ENCODE measurements at places on chromosomes 13 and 19.

GRCh38 chr19:53824134-53824611 lies at the start of gene NLRP12:
Gene NLRP12, minus strand, starts transcription at chr19:53824314. Its CDS starts 140 bp downstream, at chr19:53824174.
- no peak for DNase-seq

GRCh38 chr13:84605927-84606326 lies 723.7 kb upstream of the SLITRK1 start:
- no peak for DNase-seq

DNA sequence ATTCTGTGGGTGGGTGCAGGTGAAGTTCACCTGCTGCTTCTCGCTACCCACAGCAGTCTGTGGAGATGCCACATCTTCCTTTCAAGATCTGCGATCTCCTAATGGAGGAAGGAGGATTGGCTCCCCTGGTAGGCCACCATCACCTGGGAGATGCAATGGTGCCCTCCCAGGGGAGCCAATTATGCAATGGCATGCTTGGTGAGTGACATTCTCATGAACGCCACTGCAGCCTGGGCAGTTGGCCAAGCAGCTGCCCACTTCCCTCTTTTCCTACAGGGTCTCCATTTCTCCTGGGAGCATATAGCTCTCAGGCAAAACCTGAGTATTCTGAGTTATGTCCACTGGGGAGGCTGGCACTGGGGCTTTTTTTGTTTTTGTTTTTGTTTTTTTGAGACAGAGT lies 83.5 kb upstream of the KCTD15 start:
- DNase-seq: no peak

- no peak for DNase-seq
Measured at GRCh38 chr13:113656003-113656588, 1.9 kb downstream of the ATP4B start.

- no peak for DNase-seq
Measured at GRCh38 chr13:20105161-20105689, 55.6 kb downstream of the GJA3 start.

GRCh38 chr19:41691268-41691970 lies 3.3 kb upstream of the CEACAM7 start:
- DNase-seq: no peak

- peak; percentile 13 for DNase-seq
Measured at GRCh38 chr19:32416749-32417456, 11.3 kb downstream of the DPY19L3 start.

DNA sequence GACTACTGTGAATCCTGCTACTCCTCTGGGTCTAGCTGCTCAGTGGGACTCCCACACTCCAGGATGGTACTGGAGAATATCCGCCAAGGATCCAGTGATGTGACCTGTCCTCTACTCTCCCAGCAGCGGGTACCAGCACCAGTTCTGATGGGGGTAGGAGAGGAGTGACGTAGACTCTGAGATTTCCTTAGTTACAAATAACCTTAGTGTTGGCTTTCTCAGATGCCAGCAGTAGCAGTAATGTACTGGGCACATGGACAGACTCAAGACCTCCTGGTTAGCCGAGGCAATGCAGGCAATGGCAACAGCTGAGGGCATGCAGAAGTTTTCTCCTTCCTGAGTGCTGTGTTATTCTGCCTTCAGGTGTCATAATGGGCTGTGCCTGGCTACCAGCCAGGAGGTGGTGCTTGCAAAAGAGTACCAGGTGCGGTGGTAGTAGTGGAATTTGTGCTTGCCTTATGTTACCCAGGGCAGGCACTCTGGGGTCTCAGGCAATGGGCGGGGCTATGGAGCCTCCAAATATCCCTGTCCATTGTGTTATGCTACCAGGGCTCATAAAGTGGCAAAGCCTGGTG lies 105.3 kb upstream of the KLF5 start:
- DNase-seq: no peak

GRCh38 chr13:111937777-111938311 lies 129.1 kb upstream of the SOX1 start:
- DNase-seq: no peak

DNA sequence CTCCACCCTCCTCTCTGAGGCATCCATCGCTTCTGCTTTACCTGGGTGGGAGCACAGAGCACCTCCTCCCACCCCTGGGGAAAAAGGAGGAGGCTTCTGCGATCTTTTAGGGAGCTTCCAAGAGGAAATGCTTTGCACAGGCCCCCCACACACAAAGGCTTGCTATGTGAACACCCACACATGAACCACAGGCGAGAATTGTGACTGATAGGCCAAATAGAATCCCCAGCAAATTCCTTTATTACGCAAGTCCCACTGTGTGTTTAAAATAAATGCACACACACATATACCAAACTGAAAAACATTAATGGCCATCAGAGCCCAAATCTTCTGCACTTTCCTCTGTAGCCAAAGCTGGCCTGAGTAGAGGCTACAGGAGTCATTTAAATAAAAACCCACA lies 50.6 kb downstream of the HSPH1 start:
- no peak for DNase-seq

DNA sequence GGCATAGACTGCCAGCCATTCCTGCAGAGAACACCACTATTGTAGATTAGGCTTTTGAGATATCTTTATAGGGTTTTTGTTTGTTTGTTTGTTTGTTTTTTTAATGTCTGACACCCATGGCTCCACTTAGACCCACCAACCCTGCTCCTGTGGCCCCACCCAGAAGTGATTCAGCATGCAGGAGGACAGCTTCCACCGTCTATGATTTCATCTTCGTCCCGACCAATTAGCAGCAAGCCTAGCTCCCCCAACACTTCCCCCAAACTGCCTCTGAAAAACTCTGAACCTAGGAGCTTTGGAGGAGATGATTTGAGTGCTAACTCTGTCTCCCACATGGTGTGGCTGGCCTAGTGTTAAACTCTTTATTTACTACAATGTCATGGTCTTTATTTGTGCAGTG lies 108.3 kb upstream of the RXFP2 start:
- no peak for DNase-seq

DNA sequence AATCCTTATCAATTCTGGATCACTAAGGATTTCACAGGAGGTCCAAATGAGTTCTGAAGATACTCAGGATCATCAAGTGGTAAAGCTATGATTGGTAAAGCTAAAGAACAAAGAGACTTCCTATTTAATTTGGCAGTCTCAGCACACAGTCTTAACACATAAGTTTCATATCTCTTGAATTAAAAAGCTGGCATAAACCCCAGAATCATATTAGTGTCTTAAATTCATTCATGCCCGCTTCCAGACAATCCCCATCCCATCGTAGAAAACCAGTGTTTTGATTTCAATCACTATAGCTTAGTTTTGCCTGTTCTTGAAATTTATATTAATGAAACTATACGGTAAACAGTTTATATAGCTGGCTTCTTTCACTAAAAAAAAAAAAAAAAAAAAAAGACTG lies 278.7 kb downstream of the DIAPH3 start:
- DNase-seq: no peak

DNA sequence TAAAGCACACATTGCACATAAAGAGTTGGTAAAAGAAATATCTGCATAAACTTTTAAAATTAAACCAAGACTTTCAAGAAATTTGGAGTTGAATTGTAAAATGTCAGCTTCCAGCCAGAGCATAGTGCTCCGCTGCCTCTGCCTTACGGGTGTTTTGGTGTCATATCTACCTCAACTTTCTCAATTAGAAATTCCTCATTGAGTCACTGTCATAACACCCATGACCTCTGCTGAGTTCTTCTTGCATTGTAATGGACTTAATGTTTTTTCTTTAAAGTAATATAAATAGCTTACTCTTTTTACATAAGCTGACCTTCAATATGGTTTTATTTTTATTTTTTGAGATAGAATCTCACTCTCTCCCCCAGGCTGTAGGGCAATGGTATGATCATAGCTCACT lies 551.0 kb upstream of the NBEA start:
- no peak for DNase-seq

DNA sequence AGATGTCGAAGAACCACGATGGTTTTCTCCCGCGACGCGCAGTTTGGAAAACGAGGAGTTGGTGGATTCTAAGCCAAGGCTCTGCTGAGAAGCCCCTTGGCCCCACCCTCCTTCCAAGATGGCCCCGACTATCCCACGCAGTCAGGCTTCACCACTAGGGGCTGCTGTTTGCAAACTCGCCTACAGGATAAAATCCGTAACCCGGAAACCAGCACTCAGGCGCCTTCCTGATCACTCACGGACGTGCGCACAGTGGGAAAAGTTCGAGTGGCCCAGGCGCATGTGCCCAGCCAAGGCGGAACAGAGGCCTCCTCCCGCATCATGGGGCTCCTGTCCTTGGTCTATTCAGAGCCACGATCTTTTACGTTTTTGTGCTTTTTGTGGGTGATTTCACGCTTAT lies 19.2 kb upstream of the UQCR11 start:
- peak; percentile 13 for DNase-seq

GRCh38 chr13:24012648-24013047 lies 115.3 kb upstream of the C1QTNF9B start:
- no peak for DNase-seq

- no peak for DNase-seq
Measured at GRCh38 chr13:103759361-103759760, 693.1 kb upstream of the SLC10A2 start.

DNA sequence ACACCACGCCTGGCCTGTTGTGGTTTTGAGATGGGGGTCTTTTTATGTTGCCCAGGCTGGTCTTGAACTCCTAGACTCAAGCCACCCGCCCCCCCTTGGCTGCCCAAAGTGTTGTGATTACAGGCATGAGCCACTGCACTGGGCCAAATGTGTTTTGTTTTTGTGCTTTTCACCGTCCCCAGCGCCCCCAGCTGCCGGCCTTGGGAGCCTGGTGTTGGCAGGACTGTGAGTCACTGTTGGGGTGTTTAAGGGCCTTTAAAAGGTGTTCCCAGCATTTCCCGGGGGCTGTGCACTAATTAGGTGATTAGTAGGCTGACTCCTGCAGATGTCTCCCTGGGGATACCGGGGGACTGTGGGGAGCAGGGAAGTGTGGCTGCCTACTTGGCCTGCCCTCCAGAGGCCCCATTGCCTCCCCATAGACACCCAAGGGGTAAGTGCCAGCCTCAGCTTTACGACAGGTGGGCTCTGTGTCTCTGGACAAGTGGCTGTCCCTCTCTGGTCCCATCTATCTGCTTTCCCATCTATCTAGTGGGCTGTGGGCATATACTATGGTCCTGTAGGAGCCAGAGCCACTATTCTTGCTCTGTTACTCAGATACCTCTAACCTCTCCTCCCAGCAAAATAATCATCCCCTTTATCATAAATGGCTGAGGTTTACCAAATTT lies 11.8 kb upstream of the TLE5 start:
- peak; percentile 30 for DNase-seq

GRCh38 chr19:6773323-6773931 lies 919 bp downstream of the VAV1 start:
- no peak for DNase-seq

DNA sequence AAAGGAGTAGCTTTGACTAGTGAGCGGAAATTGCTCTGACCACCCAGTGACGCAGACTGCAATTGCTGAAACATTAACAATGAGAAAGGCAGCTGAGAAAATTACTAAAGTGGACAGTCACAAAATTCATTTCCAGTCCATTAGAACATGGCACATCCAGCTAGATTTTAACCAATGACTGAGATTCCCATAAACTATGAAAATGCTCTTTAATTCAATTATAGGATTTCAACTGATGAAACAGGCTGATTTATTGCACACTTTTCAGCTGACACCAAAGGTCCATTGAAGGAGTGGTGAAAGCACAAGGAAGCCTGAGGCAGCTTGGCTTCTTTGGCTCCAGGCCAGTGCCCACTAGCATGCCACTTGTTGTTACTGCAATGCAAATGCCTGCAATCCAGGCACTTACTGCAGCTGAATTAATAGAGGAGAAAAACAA lies 933.4 kb downstream of the SLITRK6 start:
- no peak for DNase-seq

- DNase-seq: no peak
Measured at GRCh38 chr19:19540715-19541515, 2.9 kb downstream of the CILP2 start.

- DNase-seq: no peak
Measured at GRCh38 chr13:83184150-83184475, 698.2 kb downstream of the SLITRK1 start.

DNA sequence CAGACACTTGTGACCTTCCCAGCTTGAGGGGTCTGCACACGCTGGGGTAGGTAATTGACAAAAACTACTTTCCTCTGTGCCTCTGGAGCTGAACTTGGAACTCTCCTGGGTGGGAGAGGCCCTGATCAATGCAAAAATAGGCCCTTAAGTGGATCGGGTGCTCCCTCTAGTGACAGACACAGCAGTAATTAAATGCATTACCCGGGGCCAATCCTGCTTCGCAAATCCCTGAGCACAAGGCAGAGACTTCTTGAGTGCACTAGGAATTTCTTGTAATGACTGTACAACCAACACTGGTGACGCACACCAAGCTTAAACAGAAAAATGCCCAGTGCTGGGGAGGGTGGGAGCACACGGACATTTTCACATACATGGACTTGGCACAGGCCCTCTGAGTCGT lies 10.6 kb upstream of the UBE2S start:
- peak; percentile 77 for DNase-seq

All from HCEC 1CT (cell line).